ENCODE measurements at places on chromosomes 3 and 15.
A peak's percentile ranks its signal among the peaks of the same experiment; 100 is the strongest.

- no peak for DNase-seq
Measured at GRCh38 chr15:66482539-66482938, 15.0 kb downstream of the SNAPC5 start.

- DNase-seq, result peak; percentile 56
Measured at GRCh38 chr3:43770426-43771103, 79.8 kb downstream of the ABHD5 start.

DNA sequence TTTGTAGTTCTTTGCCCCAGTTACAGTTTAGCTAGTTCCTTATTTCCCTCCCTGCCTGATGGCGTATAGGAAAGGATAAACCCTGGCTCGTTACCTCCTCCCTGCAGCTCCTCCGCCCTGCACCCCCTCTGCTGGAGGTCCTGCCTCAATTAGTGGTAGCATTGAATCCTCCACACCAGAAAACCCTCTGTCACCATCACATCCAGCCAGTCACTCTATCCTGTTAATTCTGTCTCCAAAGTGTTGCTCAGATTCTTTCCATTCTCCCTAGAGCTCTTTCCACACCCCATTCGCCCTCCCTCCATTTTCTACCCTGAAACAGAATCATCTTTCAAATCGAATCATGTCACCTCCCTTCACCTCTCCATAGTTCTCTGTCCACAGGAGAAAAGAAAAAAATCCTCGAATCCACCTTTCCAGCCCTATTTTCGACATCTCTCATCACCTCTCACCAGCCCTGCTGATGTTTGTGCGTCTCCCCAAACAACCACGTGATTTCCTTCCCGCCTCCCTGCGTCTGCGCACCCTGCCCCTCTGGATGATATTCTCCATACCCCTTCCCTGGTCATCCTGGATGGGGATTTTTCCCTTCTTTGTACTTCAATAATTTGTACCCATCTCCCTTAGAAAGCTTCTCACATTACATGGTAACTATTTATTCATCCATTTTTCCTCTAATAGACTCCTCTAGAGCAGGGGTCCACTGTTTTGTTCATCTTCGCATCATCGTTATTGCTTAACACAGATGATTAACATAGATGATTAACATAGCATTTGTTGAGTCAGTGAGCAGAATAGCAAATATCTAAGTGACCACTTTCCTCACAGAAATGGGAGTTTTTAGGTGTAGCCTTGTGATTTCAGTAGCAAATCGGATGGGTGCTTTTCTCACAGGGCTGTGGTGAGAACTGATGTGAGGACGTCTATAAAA lies 37.1 kb downstream of the MAP3K13 start:
- DNase-seq, result no peak

DNA sequence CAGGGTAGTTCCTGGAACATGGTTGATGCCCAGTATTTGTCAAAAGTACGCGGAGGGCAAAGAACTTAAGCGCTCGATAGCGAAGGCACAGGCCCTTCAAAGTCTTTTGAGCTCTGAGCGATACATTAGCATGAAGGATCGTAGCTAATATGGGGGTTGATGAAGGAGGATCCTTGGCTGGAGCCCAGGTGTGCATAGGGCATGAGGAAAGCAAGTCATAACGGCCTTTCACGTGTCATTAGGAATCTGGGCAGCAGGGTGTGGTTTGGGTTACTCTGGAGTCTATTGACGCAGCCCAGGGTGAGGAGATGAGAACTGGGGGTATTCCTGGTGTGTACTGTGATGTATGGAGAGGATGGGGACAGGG lies 31.7 kb downstream of the SPINK8 start:
- DNase-seq, result no peak

GRCh38 chr3:143648708-143649107 lies 199.6 kb downstream of the SLC9A9 start:
- DNase-seq, result no peak
